GM18507 (cell line): ENCODE measurements at places on chromosomes 5 and 9.

GRCh38 chr5:98296426-98296825, 477.0 kb upstream of the RGMB start:
- no peak for DNase-seq

DNA sequence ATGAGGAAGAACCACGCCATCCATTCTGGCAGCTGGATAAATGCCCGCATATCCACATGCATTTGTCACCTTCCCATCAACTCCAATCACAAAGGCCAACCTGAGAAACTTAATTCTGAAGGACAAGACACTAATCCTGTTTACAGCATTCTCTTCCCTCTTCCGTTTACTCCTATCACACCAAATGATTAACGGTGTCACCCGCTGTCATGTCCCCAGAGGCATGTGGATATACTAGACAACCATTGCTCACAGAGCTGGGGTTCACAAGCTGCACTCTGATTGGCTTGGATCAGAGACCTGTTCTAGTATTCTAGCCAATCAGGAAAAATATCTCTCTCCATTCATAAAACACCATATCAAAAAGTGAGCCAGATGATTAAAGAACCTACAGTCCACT, 3.6 kb downstream of the MACROH2A1 start:
- DNase-seq, result no peak

DNA sequence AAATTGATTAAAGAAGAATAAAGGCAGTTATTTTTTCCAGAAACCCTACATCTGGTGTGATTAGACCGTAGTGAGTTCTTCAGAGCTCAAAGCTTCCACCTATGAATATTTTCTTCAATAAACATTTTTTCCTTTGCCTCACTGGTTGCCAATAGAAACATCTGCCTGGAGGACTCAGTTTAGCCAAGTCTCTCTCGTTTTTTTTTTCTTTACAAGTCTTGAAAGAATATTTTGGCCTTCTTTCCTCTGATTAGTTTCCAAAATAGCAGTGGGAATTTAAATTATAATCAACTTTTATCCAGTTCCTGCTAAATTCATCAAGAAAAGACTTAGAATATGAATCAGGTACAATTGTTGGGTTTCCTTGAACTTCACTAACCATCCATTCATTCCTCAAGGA, 897.5 kb downstream of the TLE1 start:
- DNase-seq, result no peak

DNA sequence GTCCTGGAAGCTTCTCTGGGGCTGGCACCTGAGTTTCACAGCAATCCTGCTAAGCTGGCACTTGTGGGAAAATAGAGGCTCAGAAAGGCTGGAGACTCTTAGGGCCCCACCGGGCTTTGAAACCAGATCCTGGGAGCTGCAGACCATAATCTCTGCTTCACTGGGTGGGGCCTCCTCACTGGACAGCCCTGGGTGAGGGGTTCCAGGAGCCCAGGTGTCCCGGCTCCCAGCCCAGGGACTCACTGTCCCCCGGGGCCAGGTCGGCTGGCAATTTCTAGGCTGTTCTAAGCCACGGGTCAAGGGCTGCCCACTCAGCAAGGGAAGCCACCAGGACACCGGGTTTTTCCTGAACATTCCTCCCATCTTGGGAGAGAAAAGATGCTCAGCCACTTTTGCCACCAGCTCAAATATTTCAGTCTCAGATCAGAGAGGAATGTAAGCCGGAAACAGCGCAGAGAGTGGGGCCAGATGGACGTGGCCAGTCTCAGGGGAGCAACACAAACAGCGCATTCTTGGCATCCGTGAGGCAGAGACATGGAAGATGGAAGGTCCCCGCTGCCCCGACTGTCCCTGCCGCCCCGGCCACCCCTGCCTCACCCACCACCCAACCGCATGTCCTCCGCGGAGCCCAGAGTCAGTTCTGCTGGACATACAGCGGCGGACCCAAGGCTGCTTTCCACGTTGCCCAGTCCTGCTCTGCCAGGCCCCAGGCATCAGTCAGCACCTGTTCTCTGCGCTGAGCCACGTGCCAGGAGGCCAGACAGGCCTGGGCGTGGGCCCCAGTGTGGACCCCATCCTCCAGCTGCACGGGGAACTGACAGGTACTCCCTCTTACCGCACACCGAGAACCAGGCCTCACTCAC, 72.6 kb downstream of the VAV2 start:
- no peak for DNase-seq

GRCh38 chr5:151154931-151155774, 2.4 kb downstream of the ANXA6 start:
- DNase-seq, result no peak

GRCh38 chr9:93585259-93585658, 8.9 kb downstream of the PHF2 start:
- no peak for DNase-seq

DNA sequence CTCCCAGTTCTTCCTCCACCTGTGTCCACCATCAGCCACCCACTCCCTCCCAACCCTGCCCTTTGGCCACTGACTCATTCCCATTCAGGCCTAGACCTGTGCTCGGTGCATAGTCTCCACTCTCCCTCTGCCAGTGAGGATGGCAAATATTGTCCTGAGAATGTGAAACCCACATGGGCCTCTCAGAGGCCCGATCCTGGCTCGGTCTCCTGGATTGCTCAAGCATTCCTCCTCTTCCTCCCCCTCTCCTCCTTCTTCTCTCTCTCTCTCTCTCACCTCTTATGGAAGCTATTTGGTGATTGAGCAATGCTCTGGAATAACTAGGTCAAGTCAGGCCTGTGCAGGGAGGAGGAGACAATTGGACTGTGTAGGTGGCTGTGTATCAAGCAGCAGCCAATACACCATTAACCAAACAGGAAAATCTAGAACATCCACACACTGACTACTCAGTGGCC, 99.9 kb downstream of the KLF4 start:
- no peak for DNase-seq

DNA sequence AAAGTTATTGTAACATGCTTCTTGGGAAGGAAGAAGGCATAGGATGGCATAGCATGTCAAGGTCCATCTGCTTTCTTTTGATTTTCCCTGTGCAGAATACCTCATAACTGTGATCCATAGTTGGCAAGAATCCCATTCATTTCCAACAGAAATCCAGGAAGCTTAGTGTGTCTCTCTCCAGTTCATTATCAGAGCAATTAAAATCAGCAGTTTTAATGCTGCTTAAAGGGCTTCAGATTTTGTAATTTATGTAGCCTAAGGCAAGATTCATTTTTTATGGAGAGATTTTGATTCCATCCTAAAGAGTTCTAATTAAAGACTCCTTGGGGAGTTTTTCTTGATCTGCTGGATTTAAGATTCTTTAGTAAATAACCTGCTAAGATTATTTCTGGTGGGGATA, 560.1 kb downstream of the PDE4D start:
- DNase-seq, result no peak

GRCh38 chr9:126160067-126160853, 166.4 kb upstream of the MVB12B start:
- DNase-seq, result no peak

DNA sequence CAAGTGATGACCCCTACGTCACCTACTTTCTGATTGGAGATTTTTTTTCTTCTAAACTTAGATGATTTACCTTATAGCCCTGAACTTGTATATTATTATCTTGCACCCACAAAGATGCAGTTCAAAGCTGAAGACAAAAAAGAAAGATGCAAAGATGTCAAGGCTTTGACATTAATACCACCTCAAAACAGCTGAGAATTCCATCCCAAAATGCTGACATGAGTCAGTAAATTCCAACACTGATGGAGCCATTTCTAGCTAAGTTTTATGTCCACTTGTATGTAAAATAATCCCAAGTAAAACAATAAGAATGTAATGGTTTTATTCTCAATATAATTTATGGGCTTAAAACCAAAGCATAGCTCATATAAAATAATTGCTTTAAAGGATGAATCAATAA, 91.5 kb upstream of the CDH9 start:
- DNase-seq, result no peak

GRCh38 chr9:133935328-133936005, 56.7 kb downstream of the VAV2 start:
- no peak for DNase-seq

- no peak for DNase-seq
Observed at GRCh38 chr9:19378647-19379046, 1.4 kb downstream of the RPS6 start.
